ENCODE measurements at places on chromosomes 5 and 9.
A peak's percentile ranks its signal among the peaks of the same experiment; 100 is the strongest.

GRCh38 chr5:123150089-123150488, 61.0 kb downstream of the PRDM6 start:
- no peak for DNase-seq

- no peak for DNase-seq
Measured at GRCh38 chr5:76264681-76265080, 138.4 kb upstream of the IQGAP2 start.

DNA sequence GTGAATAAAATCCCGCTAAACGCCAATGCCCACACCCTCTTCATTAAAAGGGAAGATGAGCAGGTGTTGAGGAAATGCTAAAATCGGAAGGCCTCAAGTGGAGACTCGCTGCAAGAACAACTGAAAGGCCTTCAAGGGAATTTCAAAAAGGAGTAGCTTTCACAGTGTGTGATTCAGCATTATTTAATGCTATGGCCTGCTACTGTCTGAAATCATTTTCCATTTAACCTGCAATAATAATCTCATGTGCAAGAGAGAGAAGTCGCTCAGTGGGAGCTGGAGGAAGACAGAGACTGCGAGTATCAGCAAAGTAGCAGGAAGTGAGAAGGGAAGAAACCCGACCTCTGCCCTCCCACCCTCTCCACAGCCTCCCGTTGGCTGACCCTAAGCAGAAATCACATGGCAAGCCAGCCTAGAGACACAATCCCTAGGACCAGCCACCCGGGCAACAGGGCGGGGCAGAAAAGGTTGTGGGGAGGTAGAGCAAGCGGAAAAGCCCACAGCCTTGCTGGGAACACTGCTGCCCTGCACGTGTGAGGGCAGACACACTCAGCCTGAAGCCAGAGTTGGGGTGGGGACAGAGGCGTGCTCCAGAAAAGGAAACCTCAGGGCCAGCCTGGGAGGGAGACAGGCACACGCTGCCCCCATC, 39.9 kb upstream of the CTSL start:
- no peak for DNase-seq

GRCh38 chr9:29556317-29556716, 1983.0 kb upstream of the C9orf72 start:
- DNase-seq, result no peak

DNA sequence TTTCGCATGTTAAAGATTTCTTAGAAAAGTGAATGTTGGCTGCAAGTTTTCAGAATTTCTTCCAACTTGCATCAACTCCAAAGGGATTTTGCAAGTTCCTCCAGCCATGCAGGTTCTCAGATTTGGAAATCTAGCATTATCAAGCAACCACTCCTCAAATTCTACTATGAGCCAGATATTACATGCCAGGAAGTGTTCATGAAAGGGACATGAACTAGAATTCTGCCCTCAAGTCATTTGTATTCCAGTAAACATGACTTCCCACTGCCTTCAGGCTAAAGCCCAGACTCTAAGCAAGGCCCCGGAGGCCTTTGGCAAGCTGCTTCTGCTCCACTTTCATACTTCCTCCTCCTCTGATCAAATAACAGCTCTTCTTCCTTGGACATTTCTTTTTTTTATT, 111.3 kb upstream of the PAPPA start:
- no peak for DNase-seq

- DNase-seq, result no peak
Measured at GRCh38 chr9:101446732-101447131, 11.2 kb upstream of the ALDOB start.

GRCh38 chr5:174210596-174211276, 165.2 kb downstream of the NSG2 start:
- DNase-seq, result no peak

DNA sequence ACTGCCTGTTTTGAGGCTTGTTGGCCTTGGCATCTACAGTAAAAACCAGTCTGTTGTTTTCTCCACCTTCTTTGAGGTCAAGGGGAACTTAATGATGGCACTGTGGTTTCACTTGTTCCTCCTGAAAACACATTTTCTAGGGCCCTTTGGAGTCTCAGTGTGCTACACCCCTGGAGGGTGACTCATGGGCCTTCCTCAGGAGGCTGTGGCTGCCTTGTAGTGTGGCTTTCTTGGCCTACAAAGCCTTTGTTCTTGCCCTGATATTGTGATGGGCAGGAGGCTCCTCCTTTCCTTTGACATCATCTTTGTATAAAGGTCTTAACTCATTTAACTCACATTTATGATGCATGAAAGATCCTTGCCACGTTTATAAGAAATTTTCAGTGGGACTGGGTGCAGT, 56.3 kb upstream of the GPBP1 start:
- DNase-seq, result no peak

DNA sequence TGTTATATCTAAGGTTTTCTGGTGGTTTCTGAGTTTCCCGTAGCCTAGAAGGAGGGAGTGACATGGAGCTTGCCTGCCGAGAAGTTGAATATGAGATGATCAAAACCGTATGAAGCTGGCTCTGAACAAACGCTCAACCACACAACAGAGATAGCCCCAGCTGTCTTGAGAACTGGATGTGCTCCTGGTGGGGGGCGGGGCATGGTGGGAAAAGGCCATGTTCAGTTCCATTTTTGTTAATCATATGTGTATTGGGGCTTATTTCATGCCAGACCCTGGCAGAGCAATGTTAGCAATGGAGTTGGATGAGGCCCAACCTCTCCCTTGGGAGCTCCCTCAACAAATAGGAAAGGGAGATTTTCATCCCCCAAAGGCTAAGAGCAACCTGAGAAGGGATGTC, 4.8 kb downstream of the CCL19 start:
- no peak for DNase-seq

GRCh38 chr5:77305956-77306355, 95.5 kb downstream of the PDE8B start:
- no peak for DNase-seq

DNA sequence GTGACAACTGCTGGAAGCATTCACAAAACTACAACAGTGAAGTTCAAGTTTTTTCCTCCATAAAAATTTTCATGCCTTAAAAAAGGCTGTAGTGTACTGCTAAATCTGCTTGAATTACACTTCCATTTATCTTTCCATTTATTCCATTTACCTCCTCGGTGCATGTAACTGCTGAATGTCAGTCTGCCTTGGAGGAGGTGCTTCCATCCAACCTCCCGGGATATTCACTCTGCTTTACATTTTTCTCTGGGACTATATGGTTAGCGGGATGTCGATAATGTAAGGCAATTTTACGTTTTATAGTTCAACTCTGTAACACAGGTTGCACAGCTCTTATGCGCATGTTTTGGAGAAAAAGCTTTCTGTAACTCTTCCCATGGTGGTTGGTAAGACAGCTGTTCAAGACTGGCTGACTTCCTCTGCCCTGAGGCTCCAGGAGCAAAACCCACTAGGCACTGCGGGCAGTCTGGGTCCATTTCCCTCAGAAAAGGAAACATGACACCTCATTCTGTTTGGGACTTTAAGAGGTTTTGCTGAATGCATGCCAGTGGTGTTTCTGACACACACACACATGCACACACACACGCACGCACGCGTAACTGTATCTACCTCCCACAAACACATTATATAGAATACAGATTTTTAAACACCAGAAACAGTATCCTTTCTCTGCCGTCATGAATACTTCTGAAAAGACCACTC, 66.1 kb downstream of the SPTLC1 start:
- no peak for DNase-seq

DNA sequence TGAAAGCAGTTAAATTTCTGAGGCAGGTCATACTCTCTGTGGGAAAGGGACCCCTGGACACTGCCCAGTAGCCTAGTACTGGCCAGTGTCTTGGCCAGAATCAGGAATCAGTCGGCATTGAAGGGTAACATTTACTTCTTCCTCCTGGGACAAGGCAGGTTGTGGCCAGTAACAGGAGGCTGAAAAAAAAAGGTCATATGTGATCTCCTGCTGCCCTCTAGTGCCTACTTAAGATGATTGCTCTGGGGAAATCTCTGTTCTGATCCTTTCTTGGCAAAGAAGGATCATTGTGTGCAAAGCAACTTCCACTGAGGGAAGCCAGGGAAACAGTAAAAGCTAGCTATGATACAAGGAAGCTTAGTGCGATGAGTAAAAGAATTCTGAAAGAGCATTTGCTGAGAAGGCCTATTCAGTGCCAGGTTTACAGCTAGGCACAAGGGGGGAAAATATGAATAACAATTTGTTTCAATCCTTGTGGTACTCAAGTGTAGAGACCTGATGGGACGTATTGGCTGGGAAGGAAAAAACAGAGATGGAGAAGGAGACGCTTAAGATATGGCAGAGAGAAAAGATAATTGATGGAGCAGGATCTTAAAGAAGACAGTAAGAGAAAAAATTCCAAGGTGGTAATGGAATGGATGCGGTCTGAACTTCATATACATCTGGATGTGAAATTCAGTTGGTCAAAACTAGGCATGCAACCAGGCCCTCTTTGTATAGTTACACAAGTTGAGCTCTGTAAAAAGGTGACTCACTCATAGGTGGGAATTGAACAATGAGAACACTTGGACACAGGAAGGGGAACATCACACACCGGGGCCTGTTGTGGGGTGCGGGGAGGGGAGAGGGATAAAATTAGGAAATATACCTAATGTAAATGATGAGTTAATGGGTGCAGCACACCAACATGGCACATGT, 25.8 kb upstream of the TRIM32 start:
- peak; percentile 74 for DNase-seq

DNA sequence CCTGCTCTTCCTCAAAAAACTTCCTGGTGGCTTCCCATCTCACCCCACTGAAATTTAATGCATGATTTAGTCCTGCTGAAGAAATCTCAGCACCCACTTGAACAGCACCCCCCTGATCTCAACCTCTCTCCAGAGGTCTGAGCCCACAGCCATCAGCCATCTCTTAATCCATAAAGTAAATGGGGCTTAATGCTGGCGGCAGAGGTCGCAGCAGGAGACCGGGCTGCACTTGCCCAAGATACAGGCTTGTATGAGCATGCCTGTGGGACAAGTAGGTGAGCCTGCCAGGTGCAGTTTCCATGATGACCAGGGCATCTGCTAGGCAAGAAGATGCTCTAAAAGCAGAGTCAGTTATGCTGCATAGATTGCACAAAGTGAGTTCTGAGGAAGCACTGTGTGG, 52.4 kb upstream of the CTXN3 start:
- DNase-seq, result peak; percentile 82

- no peak for DNase-seq
Measured at GRCh38 chr5:127311781-127312525, 21.4 kb downstream of the MEGF10 start.

GRCh38 chr5:113205807-113206206, 229.0 kb downstream of the TSSK1B start:
- no peak for DNase-seq

GRCh38 chr9:131976157-131977108, 103.2 kb downstream of the MED27 start:
- DNase-seq, result no peak

- peak; percentile 31 for DNase-seq
Measured at GRCh38 chr5:150585781-150586341, 54.6 kb upstream of the SYNPO start.

DNA sequence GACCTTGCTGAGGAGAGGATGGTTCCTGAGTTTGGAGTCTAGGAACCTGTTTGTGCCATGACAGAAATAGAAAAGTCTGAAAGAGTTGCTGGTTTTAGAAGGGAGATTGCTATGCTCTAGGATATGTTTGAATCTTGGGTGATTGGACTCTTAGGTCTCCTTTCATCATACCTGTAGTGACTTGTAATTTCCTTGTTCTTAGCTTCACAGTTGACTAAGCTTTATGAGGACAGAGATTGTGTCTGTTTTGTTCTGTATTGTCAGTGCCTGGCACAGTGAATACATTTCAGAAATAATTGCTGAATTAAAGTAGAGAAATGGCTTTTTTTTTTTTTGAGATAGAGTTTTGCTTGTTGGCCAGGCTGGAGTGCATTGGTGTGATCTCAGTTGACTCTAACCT, 31.5 kb downstream of the GAPVD1 start:
- DNase-seq, result no peak

- DNase-seq, result peak; percentile 78
Measured at GRCh38 chr5:124649491-124650146, 96.8 kb downstream of the ZNF608 start.

DNA sequence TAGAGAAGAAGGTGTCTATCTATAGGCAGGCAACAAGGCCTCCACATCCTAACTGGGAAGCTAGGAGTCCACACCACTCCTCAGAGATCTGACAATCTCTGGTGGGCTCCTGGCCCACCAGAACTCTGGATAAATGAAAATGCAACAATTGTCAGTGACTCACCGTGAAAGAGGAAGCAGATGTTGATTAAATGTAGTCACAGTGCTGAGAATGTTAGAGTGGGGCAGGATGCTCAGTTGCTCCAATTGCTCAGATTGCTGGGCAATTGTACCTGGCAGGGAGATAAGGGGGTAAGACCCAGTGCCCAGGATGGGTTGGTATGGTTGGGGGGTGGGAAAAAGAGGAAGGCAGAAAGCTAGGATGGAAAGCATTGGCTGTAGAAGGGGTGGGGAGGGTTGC, 4.3 kb downstream of the CCL19 start:
- DNase-seq, result no peak

DNA sequence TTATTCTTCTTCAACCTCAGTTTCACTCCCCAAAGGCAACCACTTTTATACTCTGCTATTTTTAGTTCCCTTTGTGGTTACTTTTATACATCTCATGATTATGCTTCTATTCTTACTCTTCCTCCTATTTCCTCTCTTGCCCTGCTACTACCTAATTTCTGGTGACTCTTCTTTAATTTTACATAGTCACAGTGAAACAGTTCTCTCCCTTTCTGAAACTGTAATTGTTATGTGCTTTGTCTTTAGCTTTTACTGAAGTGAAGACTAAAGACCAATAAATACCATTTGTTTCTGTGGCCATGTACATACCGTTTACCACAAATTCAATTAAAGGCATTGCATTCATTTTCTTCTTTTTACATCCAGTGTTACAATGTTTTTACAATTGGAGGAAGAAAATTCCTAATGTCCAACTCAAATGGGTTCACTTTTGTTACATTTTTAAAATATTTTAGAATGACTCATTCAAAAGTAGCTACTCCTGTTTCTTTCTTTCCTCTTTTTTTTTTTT, 410.6 kb downstream of the PSAT1 start:
- no peak for DNase-seq

DNA sequence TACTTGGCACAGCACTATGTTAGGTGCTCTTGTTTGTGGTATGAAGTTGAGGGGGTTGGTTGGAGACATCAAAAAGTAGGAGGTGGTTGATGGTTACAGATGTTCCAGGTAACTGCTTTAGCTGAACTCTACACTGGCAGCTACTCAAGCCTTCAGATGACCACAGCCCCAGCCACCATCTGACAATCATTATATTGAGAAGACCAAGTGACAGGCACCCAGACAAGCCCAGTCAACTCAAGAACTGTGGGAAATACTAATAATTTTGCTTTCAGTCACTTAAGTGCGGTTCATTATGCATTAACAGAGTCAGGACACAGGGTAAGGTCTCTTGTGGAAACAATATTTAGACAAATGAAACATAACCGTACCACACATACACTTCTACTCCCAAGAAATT, 38.9 kb upstream of the SLIT3 start:
- no peak for DNase-seq

GRCh38 chr5:139402561-139403158, 1.2 kb downstream of the SPATA24 start:
- DNase-seq, result peak; percentile 12

GRCh38 chr9:71115448-71115975, 5.9 kb downstream of the TRPM3 start:
- DNase-seq, result no peak

Measured in NCI-H524 (cell line).